ENCODE measurements at places on chromosomes 7 and 10.

- no peaks in the 10 kb centered on the region for H3K36me3 ChIP-seq
- peak overlapping the region; percentile 32 for H3K27ac ChIP-seq
- H3K4me3 ChIP-seq: no peak overlapping the region
- peaks cover 5% of the 10 kb centered on the region for H3K4me1 ChIP-seq
Observed at GRCh38 chr10:125156739-125157480, 3.5 kb downstream of the CTBP2 start.

DNA sequence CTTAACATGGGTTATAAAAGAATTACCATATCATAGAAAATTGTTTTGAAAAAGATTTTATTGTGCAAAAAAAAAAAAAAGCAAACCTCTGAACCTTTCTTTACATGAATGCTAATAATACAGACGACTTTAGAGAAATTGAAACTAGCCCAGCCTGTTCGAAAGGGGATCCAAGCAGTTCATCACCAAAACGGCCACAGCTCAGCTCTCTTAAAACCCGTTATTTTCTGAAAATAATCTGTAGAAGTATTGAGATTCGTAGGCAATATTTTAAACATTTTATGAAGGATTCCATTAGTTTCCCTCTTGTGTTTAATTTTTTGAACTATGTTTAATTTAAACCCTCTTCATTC is 9.9 kb upstream of the GSAP start:
- H3K27ac ChIP-seq: no peak overlapping the region
- no peak for DNase-seq
- peaks cover 16% of the 10 kb centered on the region for H3K4me1 ChIP-seq

- no peaks in the 10 kb centered on the region for H3K27me3 ChIP-seq
- H3K4me1 ChIP-seq: peaks cover 22% of the 10 kb centered on the region
- peaks cover 35% of the 10 kb centered on the region for H3K36me3 ChIP-seq
- no peak for DNase-seq
- H3K27ac ChIP-seq: no peak overlapping the region
- no peak overlapping the region for H3K4me3 ChIP-seq
Observed at GRCh38 chr10:14840178-14840577, 2.1 kb downstream of the HSPA14 start.

GRCh38 chr10:11143242-11143641 is 125.6 kb downstream of the CELF2 start:
- H3K4me3 ChIP-seq: no peak overlapping the region
- no peak for DNase-seq
- no peaks in the 10 kb centered on the region for H3K36me3 ChIP-seq
- no peaks in the 10 kb centered on the region for H3K27me3 ChIP-seq

DNA sequence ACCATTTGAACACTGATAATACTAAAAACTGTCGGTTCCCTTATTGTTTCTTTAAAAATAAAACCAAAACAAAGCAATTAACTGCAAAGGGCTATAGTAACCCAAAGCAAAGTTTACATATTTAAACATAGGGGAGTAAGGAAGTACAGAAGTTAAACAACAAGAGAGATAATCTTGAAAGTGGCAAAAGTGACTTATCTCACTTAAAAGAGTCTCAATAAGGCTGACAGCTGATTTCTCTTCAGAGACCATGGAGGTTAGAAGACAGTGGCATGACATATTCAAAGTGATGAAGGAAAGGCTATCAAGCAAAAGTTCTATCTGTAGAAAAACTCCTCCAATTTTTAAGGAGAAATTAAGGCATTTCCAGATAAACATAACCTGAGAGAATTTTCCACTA is 233.5 kb upstream of the HDAC9 start:
- H3K4me1 ChIP-seq: no peaks in the 10 kb centered on the region
- no peak for DNase-seq
- H3K36me3 ChIP-seq: no peaks in the 10 kb centered on the region
- no peaks in the 10 kb centered on the region for H3K27me3 ChIP-seq
- H3K27ac ChIP-seq: no peak overlapping the region

DNA sequence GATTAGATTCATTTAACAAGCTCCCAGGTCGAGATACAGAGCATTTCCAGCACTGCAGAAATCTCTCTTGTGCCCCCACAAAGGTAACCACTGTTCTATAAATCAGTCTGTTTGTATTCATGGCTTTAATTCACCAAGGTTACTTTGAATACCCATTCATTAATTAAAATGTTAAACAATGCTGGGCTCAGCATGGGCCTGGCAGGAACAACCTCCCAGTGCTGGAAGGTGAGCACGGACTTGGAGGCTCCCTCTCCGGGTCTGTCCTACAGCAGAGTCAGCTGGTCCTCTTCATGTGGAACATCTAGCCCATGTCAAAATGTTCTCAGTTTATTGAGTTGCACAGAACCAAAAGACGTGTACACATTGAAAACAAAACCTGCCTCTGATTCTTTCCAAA is 15.6 kb upstream of the EFCAB10 start:
- H3K4me1 ChIP-seq: no peaks in the 10 kb centered on the region
- H3K4me3 ChIP-seq: no peak overlapping the region
- H3K36me3 ChIP-seq: no peaks in the 10 kb centered on the region
- no peak for DNase-seq
- no peaks in the 10 kb centered on the region for H3K27me3 ChIP-seq

DNA sequence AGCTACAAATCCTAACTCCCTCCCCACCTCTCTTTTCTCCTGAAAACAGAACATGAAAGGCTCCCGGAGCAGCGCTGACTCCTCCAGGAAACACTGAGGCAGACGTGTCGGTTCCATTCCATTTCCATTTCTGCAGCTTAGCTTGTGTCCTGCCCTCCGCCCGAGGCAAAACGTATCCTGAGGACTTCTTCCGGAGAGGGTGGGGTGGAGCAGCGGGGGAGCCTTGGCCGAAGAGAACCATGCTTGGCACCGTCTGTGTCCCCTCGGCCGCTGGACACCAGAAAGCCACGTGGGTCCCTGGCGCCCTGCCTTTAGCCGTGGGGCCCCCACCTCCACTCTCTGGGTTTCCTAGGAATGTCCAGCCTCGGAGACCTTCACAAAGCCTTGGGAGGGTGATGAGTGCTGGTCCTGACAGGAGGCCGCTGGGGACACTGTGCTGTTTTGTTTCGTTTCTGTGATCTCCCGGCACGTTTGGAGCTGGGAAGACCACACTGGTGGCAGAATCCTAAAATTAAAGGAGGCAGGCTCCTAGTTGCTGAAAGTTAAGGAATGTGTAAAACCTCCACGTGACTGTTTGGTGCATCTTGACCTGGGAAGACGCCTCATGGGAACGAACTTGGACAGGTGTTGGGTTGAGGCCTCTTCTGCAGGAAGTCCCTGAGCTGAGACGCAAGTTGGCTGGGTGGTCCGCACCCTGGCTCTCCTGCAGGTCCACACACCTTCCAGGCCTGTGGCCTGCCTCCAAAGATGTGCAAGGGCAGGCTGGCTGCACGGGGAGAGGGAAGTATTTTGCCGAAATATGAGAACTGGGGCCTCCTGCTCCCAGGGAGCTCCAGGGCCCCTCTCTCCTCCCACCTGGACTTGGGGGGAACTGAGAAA is 30.4 kb downstream of the PFKFB3 start:
- H3K27me3 ChIP-seq: no peaks in the 10 kb centered on the region
- H3K36me3 ChIP-seq: peaks cover 8% of the 10 kb centered on the region
- DNase-seq: no peak
- no peaks in the 10 kb centered on the region for H3K4me1 ChIP-seq
- no peak overlapping the region for H3K4me3 ChIP-seq

DNA sequence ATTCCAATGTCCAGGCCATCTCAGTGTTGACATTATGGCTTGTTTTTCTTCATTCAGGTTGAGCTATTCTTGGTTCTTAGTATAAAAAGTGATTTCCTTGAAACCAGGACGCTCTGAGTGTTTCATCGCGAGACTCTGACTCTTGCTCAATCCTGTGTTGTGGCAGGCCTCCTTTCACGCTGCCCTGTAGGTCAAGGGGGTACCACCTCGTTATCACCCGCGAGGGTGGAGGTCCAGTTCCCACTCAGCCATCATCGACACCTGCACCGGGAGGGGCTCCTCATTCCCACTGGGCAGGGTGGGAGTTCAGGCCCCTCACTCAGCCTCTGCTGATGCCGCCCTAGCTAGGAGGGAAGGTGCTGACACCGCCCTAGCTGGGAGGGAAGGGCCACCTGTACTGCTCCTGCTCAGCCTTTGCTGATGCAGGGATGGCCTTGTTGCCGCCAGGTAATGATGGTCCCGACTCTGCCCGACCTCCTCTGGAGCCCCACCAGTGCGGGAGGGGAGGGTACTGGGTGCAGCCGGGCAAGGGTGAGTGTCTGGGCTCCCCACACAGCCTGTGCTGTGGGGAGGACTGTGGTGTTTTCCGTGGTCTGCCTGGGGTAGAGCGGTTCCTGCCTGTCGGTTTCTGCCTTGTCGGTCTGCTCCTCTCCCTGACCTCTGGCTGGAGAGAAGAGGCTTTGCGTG is 16.4 kb downstream of the IQCE start:
- H3K36me3 ChIP-seq: no peaks in the 10 kb centered on the region
- H3K27ac ChIP-seq: no peak overlapping the region
- no peak for DNase-seq
- no peaks in the 10 kb centered on the region for H3K4me1 ChIP-seq
- H3K27me3 ChIP-seq: no peaks in the 10 kb centered on the region

DNA sequence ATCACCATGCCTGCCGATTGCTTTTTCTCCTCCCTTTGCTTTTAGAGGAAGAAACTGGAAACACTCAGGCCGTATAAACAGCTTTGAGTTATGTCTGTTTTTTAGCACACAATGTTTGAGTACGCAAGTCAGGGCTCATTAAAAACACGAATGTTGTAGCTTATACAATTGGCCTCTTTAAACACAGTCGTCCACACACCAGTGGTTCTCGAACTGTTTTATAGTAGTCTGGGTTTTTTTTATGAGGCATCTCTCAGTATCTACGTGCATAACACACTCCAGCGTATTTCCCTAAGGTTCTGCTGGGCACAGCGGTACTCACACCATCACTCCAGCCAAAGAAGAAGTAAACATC is 13.4 kb upstream of the CARD11 start:
- H3K27ac ChIP-seq: no peak overlapping the region
- no peaks in the 10 kb centered on the region for H3K27me3 ChIP-seq
- no peak for DNase-seq
- no peaks in the 10 kb centered on the region for H3K4me1 ChIP-seq

DNA sequence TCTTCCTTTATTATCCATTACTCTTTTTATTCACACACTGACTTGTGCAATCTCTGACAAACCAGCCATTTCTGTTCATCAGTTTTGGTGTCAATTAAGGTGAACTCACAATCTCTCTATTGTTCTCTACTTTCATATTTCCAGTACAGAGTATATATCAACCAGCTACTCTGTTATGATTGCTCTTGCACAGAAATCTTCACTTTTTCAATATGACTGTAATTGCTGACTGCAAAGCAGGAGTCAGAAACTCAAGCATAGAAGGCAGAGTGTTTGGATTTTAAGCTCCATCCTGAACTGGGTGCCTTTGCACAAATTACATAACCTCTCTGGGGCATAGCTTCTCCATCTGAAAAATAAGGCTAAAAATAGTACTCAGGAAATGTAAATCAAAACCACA is 1042.0 kb downstream of the GRM8 start:
- H3K36me3 ChIP-seq: no peaks in the 10 kb centered on the region
- no peak for DNase-seq
- H3K27me3 ChIP-seq: no peaks in the 10 kb centered on the region
- no peaks in the 10 kb centered on the region for H3K4me1 ChIP-seq
- H3K4me3 ChIP-seq: no peak overlapping the region

GRCh38 chr10:33385015-33385414 is 50.5 kb upstream of the NRP1 start:
- no peak for DNase-seq
- peaks cover 4% of the 10 kb centered on the region for H3K27me3 ChIP-seq
- no peaks in the 10 kb centered on the region for H3K4me1 ChIP-seq
- H3K27ac ChIP-seq: no peak overlapping the region
- H3K4me3 ChIP-seq: no peak overlapping the region

DNA sequence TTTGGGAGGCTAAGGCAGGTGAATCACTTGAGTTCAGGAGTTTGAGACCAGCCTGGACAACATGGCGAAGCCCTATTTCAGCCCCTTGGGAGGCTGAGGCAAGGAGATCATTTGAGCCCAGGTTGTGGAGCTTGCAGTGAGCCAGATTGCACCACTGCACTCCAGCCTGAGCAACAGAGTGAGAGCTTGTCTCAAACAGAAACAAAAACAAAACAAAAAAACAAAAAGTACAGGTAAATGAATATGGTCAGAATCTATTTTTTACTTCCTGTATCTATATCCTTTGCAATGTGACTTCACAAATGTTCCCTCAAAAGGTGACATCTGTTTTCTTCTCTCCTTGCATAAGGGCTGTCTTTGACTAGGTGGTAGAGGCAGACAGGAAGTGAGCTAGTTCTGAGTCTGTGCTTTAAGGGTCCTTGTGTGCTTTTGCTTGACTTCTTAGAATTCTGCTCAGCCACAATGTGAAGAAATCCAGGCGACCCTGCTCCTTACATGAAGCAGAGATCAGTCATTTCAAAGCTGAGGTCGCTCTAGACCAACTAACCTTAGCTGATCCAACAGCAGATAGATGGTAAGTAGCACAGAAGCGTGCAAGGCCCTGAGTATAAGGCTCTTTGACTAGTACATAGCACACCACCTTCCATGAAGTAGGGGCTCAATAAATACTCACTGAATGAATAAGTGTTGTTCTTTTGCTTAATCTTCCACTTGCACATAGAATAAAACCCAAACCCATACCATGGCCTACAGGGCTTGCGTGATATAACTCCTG is 423.2 kb upstream of the PCDH15 start:
- H3K27ac ChIP-seq: no peak overlapping the region
- H3K36me3 ChIP-seq: no peaks in the 10 kb centered on the region
- DNase-seq: no peak

DNA sequence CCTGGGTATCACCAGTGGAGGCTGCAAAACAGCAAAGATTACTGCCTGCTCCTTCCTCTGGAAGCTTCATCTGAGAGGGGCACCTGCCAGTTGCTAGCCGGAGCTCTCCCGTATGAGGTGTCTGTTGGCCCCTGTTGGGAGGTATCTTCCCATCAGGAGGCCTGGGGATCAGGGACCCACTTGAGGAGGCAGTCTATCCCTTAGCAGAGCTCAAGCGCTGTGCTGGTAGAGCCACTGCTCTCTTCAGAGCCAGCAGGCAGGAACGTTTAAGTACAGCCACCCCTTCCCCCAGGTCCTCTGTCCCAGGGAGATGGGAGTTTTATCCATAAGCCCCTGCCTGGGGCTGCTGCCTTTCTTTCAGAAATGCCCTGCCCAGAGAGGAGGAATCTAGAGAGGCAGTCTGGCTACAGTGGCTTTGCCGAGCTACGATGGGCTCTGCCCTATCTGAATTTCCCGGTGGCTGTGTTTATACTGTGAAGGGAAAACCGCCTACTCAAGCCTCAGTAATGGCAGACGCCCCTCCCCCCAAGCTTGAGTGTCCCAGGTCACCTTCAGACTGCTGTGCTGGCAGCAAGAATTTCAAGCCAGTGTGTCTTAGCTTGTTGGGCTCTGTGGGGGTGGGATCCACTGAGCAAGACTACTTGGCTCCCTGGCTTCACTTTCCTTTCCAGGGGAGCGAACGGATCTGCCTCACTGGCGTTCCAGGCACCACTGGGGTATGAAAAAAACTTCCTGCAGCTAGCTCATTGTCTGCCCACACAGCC is 19.6 kb downstream of the SEMA3E start:
- H3K27me3 ChIP-seq: no peaks in the 10 kb centered on the region
- H3K4me3 ChIP-seq: no peak overlapping the region
- H3K27ac ChIP-seq: no peak overlapping the region
- no peak for DNase-seq

- H3K4me1 ChIP-seq: no peaks in the 10 kb centered on the region
- H3K4me3 ChIP-seq: no peak overlapping the region
- no peak overlapping the region for H3K27ac ChIP-seq
- DNase-seq: no peak
- no peaks in the 10 kb centered on the region for H3K36me3 ChIP-seq
Observed at GRCh38 chr7:127940381-127941160, 90.7 kb downstream of the LRRC4 start.
